ENCODE measurements at places on chromosomes 6 and 20. TPM values are rescaled to one million over a fixed set of nuclear protein-coding genes. Genes with fewer than 3 reads are reported as not detected.
A peak's percentile ranks its signal among the peaks of the same experiment; 100 is the strongest.

GRCh38 chr6:165900970-165901369 lies 237.9 kb upstream of the PDE10A start:
- no peak overlapping the region for H3K4me3 ChIP-seq
- no peaks in the 10 kb centered on the region for H3K27me3 ChIP-seq
- H3K4me1 ChIP-seq: no peaks in the 10 kb centered on the region
- H3K27ac ChIP-seq: no peak overlapping the region

- H3K4me3 ChIP-seq: no peak overlapping the region
- peaks cover 3% of the 10 kb centered on the region for H3K4me1 ChIP-seq
- H3K27ac ChIP-seq: no peak overlapping the region
- no peaks in the 10 kb centered on the region for H3K36me3 ChIP-seq
Observed at GRCh38 chr20:52001999-52002666, 189.4 kb downstream of the ZFP64 start.

- H3K4me1 ChIP-seq: no peaks in the 10 kb centered on the region
- DNase-seq: peak; percentile 50
- H3K4me3 ChIP-seq: no peak overlapping the region
- H3K36me3 ChIP-seq: no peaks in the 10 kb centered on the region
- no peaks in the 10 kb centered on the region for H3K27me3 ChIP-seq
Observed at GRCh38 chr20:57212534-57213276, 53.7 kb downstream of the BMP7 start.

- H3K36me3 ChIP-seq: no peaks in the 10 kb centered on the region
- no peaks in the 10 kb centered on the region for H3K27me3 ChIP-seq
- H3K4me1 ChIP-seq: no peaks in the 10 kb centered on the region
- no peak overlapping the region for H3K4me3 ChIP-seq
Observed at GRCh38 chr6:95948324-95948723, 67.5 kb upstream of the FUT9 start.

NRSN1 gene
- 0.42 TPM for polyA plus RNA-seq
